ENCODE measurements at places on chromosomes 4 and X. TPM values are rescaled to one million over a fixed set of nuclear protein-coding genes. Genes with fewer than 3 reads are reported as not detected.
A peak's percentile ranks its signal among the peaks of the same experiment; 100 is the strongest.

DNA sequence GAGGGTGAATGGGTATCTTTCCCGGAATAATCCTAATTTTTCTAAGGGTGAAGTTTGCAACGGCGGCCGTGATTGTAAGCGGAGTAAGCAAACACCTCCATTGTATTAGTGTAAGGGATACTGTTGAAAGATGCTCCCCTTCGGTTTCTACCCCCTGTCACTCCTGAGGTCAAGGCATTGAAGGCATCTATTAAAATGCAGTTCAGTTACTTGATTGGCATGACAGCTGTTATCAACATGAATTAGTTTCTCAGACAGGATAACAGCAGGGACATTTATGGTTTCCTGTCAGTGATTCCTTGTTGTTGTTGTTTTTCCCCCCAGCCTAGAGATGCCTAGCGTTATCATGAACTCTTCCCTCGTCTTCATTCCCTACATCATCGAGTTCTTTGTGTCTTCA lies 552 bp downstream of the SLC25A14 start:
- H3K36me3 ChIP-seq, result no peaks in the 10 kb centered on the region
- DNase-seq, result no peak
- H3K27ac ChIP-seq, result peak overlapping the region; percentile 78
- H3K4me1 ChIP-seq, result peaks cover 3% of the 10 kb centered on the region
- H3K4me3 ChIP-seq, result peak overlapping the region; percentile 57

- no peak overlapping the region for H3K4me3 ChIP-seq
- peak; percentile 71 for DNase-seq
- H3K36me3 ChIP-seq, result no peaks in the 10 kb centered on the region
- H3K4me1 ChIP-seq, result no peaks in the 10 kb centered on the region
- peak overlapping the region; percentile 69 for H3K27ac ChIP-seq
- H3K27me3 ChIP-seq, result peaks cover 7% of the 10 kb centered on the region
Measured at GRCh38 chrX:1468250-1468772, 15.6 kb upstream of the ASMTL start.

- H3K4me3 ChIP-seq, result no peak overlapping the region
- H3K36me3 ChIP-seq, result no peaks in the 10 kb centered on the region
- H3K27ac ChIP-seq, result no peak overlapping the region
- no peaks in the 10 kb centered on the region for H3K27me3 ChIP-seq
- no peak for DNase-seq
Measured at GRCh38 chrX:119374736-119375135, 24.4 kb upstream of the SLC25A43 start.

DNA sequence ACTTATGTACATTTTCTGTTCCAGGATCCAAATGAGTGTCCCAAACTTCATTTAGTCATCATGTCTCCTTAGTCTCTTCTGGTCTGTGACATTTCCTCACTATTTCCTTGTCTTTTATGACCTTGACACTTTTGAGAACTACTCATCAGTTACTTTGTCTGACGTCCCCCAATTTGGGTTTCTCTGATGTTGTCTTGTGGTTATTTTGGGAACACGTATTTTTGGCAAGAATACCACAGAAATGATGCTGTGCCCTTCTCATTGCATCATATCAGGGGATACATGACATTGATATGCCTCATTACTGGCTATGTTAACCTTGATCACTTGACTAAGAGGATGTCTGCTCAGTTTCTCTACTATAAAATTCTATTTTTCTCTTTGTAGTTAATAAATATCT lies 308.8 kb downstream of the ZNF674 start:
- no peak for DNase-seq
- H3K27ac ChIP-seq, result no peak overlapping the region
- H3K36me3 ChIP-seq, result no peaks in the 10 kb centered on the region
- H3K4me3 ChIP-seq, result no peak overlapping the region

GRCh38 chr4:17515445-17516407 lies 761 bp downstream of the CLRN2 start:
- peaks cover 6% of the 10 kb centered on the region for H3K27me3 ChIP-seq
- no peak for DNase-seq
- peaks cover 9% of the 10 kb centered on the region for H3K4me1 ChIP-seq
- no peak overlapping the region for H3K4me3 ChIP-seq
- no peaks in the 10 kb centered on the region for H3K36me3 ChIP-seq

- no peak overlapping the region for H3K27ac ChIP-seq
- H3K4me1 ChIP-seq, result peaks cover 7% of the 10 kb centered on the region
- DNase-seq, result no peak
- H3K4me3 ChIP-seq, result no peak overlapping the region
- no peaks in the 10 kb centered on the region for H3K36me3 ChIP-seq
Measured at GRCh38 chr4:158903472-158904043, 134.7 kb downstream of the FNIP2 start.

AFM gene
- not detected for total RNA-seq

NEUROG2 gene
- total RNA-seq, result not detected

OCRL gene
- 27.9 TPM for total RNA-seq

CTAG2 gene
- not detected for total RNA-seq

PABPC1L2B gene
- not detected for total RNA-seq

PPP3CA gene
- total RNA-seq, result 42.2 TPM
